ENCODE measurements at places on chromosomes 2 and 18.

GRCh38 chr2:39403311-39403710 is 33.8 kb downstream of the MAP4K3 start:
- DNase-seq: no peak

DNA sequence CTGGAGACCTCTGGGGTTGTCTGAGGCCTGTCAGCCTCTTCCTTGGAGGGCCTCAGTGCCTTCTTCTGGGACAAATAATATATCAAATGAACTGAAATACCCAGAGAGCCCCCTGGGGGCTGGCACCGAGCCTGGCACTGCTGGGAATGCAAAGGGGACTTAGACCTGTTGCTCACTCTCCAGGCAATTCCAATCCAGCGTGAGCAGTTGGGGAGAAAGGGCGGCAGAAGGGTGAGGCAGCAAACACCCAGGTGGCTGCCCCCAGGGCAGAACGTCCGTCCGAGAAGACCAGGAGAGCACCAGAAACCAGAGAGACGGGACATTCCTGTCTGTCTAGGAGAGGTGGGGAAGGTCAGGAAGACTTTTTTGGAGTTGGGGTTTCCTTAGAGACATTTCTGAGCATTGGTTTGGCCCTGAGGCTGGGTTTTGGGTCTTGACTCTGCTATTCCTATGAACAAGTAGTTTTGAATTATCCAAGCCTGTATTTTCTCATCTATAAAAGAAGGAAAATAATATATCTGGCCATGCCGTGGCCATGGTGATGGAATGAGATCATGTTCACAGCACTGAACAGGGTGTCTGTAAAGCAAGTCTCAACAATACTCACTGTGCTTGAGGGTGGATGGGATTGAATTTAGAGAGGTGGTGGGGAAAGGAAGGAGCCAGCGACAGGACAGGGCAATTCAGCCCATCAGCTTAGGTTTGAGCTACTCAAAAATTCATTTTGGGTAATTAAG is 44.3 kb upstream of the ZBTB7C start:
- no peak for DNase-seq

- DNase-seq: no peak
These were observed 258.5 kb downstream of the PTGR3 start for GRCh38 chr18:74950479-74950878.

DNA sequence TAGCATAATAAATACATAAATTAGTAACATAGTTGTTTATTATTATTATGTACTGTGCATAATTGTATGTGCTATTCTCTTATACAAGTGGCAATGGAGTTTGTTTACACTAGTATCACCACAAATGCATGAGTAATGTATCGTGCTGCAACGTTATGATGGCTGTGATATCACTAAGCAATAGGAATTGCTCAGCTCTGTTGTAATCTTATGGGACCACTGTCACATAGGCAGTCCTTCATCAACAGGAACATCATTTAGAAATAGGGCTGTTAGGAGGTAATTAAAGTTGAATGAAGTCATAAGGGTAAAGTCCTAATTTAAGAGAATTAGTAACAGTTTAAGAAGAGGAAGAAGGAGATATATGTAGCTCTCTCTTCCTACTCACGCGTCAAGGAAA is 33.8 kb downstream of the TEX51 start:
- no peak for DNase-seq

- DNase-seq: no peak
These were observed 1668.7 kb downstream of the SUCLG1 start for GRCh38 chr2:82790206-82791021.
